ENCODE measurements at places on chromosomes 5 and 9. TPM values are rescaled to one million over a fixed set of nuclear protein-coding genes. Genes with fewer than 3 reads are reported as not detected.

DNA sequence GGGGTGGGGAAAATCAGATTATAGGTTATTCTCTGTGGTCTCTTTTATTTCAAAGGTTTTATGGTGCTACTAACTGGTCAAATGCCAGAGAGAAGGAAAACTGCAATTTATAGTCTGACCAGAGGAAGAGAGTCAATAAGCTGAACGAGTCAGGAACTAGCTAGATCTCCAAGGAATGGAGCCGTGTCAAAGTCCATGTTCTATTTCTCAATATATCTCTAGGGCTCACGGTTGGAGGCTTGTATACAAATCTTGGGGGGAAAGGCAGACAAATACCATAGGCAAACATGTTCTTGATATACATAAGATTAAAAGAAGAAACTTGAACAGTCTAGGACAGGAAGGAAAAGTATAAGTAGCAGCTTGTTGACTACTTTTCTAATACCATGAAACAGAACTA is 627.1 kb downstream of the PDE4D start:
- no peaks in the 10 kb centered on the region for H3K36me3 ChIP-seq
- no peak overlapping the region for H3K4me3 ChIP-seq
- DNase-seq = no peak

GRCh38 chr5:154365823-154366222 is 80.0 kb upstream of the SAP30L start:
- H3K4me1 ChIP-seq = peaks cover 11% of the 10 kb centered on the region
- no peaks in the 10 kb centered on the region for H3K27me3 ChIP-seq
- no peak overlapping the region for H3K4me3 ChIP-seq
- DNase-seq = no peak
- no peaks in the 10 kb centered on the region for H3K36me3 ChIP-seq
- no peak overlapping the region for H3K27ac ChIP-seq

GRCh38 chr9:12920437-12920836 is 145.6 kb downstream of the LURAP1L start:
- no peaks in the 10 kb centered on the region for H3K27me3 ChIP-seq
- H3K4me1 ChIP-seq = peaks cover 6% of the 10 kb centered on the region
- H3K36me3 ChIP-seq = no peaks in the 10 kb centered on the region

DNA sequence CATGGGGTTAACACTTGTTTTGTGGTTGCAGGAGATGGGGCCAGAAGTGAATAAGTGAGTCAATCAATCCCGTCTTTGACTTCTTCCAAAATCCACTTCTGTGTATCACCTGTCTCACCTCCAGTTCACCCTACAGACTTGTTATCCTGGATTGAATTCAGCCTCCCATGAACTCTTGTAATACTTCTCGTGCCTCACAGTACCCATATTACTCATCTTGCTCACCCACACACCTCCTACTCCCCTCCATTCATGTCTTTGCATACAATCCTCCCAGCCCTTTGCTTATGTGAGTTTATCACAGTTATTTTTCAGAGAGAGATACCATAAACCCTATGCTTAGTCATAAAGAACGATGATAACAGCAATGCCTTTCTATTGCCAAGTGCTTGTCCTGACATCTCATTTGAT is 52.9 kb upstream of the PAPPA start:
- no peak for DNase-seq
- no peaks in the 10 kb centered on the region for H3K36me3 ChIP-seq
- H3K4me1 ChIP-seq = no peaks in the 10 kb centered on the region

GRCh38 chr9:76704593-76705204 is 59.5 kb upstream of the PCA3 start:
- no peak for DNase-seq
- no peak overlapping the region for H3K27ac ChIP-seq
- H3K27me3 ChIP-seq = no peaks in the 10 kb centered on the region
- H3K4me1 ChIP-seq = no peaks in the 10 kb centered on the region
- H3K4me3 ChIP-seq = no peak overlapping the region

GRCh38 chr5:170303549-170303948 is 6.0 kb upstream of the LCP2 start:
- no peak overlapping the region for H3K4me3 ChIP-seq
- no peak for DNase-seq
- H3K27ac ChIP-seq = no peak overlapping the region

DNA sequence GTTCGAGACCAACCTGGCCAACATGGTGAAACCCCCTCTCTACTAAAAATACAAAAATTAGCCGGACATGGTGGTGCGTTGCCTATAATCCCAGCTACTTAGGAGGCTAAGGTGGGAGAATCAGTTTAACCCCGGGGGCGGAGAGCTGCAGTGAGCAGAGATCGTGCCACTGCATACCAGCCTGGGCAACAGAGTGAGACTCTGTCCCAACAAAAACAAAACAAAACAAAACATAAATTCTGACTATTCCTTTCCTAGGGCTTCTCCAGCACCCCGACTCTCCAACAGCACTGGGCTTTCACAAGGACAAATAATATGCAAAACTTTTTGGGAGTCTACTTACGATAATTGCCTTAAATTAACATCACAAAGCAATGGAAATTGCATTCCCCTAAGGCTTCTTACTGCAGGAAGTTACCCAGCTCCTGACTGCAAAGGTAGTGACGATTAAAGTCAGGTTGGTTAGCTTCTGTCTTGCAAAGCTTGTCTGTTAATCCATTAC is 15.9 kb upstream of the CDKN2AIPNL start:
- no peak overlapping the region for H3K4me3 ChIP-seq
- H3K27me3 ChIP-seq = no peaks in the 10 kb centered on the region
- H3K4me1 ChIP-seq = no peaks in the 10 kb centered on the region
- no peak for DNase-seq

The TMEM171 gene
- not detected for total RNA-seq
